ENCODE measurements at places on chromosomes 16 and 17. TPM values are rescaled to one million over a fixed set of nuclear protein-coding genes. Genes with fewer than 3 reads are reported as not detected.

Gene ABCC11
- total RNA-seq: 0.26 TPM

Gene HOXB1
- under 0.01 TPM for total RNA-seq

Gene LRRC46
- not detected for total RNA-seq

Gene METTL9
- 225 TPM for total RNA-seq

Gene PRCD
- total RNA-seq: not detected

Gene HOXB7
- not detected for total RNA-seq

Gene KCNJ2
- total RNA-seq: 1.6 TPM

Gene KRTAP4-4
- not detected for total RNA-seq

Gene HEATR3
- total RNA-seq: 14.8 TPM

Gene LGALS9B
- 0.26 TPM for total RNA-seq

Gene TLE7
- not detected for total RNA-seq

Gene HSPB9
- total RNA-seq: not detected

Gene AATK
- total RNA-seq: 0.51 TPM

Gene C1QTNF8
- total RNA-seq: not detected

Gene ZG16
- total RNA-seq: not detected

Gene EME1
- total RNA-seq: 0.13 TPM

Gene JPH3
- total RNA-seq: not detected

Gene SALL1
- total RNA-seq: not detected

Gene GPR179
- under 0.01 TPM for total RNA-seq

Gene TPPP3
- not detected for total RNA-seq

Gene AGRP
- not detected for total RNA-seq

Gene GOT2
- total RNA-seq: 31.3 TPM

Gene TBC1D3G
- not detected for total RNA-seq

Gene LLGL1
- total RNA-seq: 23.2 TPM

Gene ITPRIPL2
- total RNA-seq: 18.7 TPM

Gene CYGB
- total RNA-seq: 2.1 TPM

Gene MYH4
- total RNA-seq: not detected

Gene TBC1D3L
- 3.1 TPM for total RNA-seq

Gene PRDM7
- total RNA-seq: not detected
